ENCODE measurements at places on chromosomes 1 and 21. TPM values are rescaled to one million over a fixed set of nuclear protein-coding genes. Genes with fewer than 3 reads are reported as not detected.

GRCh38 chr1:167092653-167093052 lies 1.2 kb upstream of the STYXL2 start:
- no peak for DNase-seq

GRCh38 chr1:45585496-45586075 lies 1.7 kb downstream of the NASP start:
- no peak for DNase-seq

DNA sequence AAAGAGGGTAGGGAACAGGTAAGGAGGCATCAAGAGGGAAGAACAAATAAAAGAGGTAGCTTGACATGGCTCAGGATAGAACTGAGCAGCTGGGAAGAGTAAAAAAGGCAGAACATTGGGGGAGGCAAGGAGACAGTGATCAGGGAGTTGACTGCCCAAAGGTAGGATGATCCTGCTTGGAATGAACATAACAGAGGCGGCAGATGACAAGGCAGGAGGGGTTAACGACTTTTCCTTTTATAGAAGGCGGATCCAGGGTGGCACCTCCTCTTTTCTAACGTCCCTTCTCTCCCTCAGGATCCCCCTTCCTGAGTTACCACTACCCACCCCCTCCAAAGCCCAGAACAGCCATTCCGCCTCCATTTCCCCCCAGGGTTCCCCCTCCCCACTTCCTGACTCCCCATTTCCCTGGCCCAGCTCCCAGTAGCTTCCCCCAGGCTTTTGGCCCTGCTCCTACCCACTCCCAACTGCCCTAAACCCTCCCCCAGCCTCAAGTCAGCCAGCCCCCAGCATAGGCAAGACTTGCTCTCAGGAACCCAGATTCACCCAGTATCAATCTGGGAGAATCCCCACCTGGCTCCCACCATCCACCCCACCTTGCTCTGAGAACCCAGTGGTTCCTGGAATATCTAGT lies 769 bp upstream of the ADAMTS4 start:
- no peak for DNase-seq

- DNase-seq: no peak
Observed at GRCh38 chr1:94314222-94314858, 77.0 kb upstream of the ARHGAP29 start.

DNA sequence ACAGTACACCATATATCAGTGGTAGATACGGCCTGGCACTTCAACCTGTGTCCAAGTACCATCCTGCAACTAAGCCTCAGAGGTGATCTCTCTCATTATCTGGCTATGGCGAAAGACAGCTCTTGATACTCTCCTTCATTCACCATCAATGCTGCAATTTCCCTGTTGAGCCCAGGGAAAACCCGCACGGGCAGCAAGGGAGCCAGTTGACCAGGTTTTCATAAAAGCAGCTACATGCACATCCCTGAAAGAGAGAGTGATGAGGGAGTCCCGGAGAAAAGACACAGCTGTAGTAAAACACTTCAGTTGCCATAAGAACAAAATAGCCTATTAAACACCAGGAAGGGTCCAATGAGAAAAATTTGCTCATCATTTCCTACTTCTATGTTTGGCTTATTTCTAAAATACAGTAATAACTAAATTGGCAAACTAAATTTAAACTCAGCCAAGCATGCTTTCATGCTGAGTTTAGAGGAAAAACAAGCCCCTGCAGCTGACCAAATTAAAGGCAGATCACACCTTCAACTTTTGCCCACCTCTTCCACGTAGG lies 68.3 kb downstream of the CAPZB start:
- DNase-seq: no peak

- DNase-seq: no peak
Observed at GRCh38 chr1:109897259-109897955, 13.2 kb upstream of the CSF1 start.

Gene POU3F1
- total RNA-seq: 3.3 TPM

Gene TCHH
- total RNA-seq: 0.86 TPM

Gene IGSF8
- total RNA-seq: 42.8 TPM

Gene NEGR1
- 7.4 TPM for total RNA-seq

Gene WNT4
- total RNA-seq: 0.91 TPM

Data from astrocyte (in vitro differentiated cells and primary cell).